ENCODE measurements at places on chromosomes 16 and 17. TPM values are rescaled to one million over a fixed set of nuclear protein-coding genes. Genes with fewer than 3 reads are reported as not detected.

The KRT20 gene
- not detected for total RNA-seq

DNA sequence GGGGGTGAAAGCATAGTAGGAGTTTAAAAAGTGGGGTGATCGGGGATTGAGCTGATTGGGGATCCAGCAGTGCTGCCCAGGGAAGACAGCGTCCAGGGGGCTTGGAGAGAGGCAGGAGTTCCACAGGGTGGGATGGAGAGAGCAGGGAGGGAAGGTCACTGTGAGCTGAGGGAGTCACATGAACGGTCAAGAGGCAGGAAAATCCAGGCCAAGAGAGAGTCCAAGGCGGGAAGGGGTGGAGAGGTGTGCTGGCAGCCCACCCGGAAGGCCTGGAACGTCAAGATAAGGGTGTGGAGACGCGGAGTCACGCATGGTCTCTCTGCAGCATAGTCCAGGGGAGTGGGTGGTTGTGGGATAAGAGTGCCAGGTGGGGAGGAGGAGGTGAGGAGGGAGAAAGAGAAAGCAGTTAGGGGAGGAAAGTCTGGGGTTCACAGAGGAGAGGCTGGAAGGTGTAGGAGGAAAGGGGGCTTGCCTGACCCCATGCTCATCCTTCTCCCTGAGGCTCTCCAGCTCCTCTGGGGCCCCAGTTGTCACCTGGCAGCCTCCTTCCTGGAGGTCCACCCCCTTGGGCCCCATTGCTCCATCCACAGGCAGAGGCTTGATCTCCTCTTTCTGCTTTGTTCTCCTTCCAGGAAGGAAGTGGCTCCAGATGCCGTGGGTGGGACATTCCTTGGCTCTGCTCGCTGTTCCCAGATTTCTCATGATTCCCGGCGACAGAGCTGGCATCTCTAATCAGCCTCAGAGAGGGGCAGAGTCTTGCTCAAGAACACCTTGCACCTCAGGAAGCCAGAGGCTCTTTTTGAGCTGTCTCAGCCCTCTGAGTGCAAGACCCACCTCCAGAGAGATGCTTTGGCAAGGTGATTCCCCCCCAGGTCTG lies 28.7 kb downstream of the CCR7 start:
- H3K4me1 ChIP-seq, result peaks cover 87% of the 10 kb centered on the region
- H3K27me3 ChIP-seq, result no peaks in the 10 kb centered on the region
- no peak for DNase-seq
- peak overlapping the region; percentile 60 for H3K27ac ChIP-seq
- H3K4me3 ChIP-seq, result no peak overlapping the region
- peaks cover 6% of the 10 kb centered on the region for H3K36me3 ChIP-seq

DNA sequence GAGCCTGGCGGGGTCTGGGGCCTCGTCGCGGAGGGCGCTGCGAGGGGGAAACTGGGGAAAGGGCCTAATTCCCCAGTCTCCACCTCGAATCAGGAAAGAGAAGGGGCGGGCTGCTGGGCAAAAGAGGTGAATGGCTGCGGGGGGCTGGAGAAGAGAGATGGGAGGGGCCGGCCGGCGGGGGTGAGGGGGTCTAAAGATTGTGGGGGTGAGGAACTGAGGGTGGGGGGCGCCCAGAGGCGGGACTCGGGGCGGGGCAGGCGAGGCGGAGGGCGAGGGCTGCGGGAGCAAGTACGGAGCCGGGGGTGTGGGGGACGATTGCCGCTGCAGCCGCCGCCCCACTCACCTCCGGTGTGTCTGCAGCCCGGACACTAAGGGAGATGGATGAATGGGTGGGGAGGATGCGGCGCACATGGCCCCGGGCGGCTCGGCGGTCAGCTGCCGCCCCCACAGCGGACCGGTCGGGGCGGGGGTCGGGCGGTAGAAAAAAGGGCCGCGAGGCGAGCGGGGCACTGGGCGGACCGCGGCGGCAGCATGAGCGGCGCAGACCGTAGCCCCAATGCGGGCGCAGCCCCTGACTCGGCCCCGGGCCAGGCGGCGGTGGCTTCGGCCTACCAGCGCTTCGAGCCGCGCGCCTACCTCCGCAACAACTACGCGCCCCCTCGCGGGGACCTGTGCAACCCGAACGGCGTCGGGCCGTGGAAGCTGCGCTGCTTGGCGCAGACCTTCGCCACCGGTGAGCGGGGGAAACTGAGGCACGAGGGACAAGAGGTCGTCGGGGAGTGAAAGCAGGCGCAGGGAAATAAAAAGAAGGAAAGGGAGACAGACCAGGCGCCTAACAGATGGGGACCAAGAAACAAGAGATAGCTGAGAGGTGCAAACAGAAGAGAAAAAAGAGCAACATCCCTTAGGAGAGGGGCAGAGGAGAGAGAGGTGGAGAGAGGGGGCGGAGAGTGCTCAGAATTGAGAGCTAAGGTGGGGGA lies at the start of gene PNMT:
TSS of gene PNMT (plus strand) at position 509 of the 980 bp plus-strand sequence. CDS start at position 532, 23 bp downstream.
- H3K4me1 ChIP-seq, result peaks cover 3% of the 10 kb centered on the region
- peaks cover 24% of the 10 kb centered on the region for H3K27me3 ChIP-seq
- no peaks in the 10 kb centered on the region for H3K36me3 ChIP-seq
- no peak within 1 kb of the TSS for H3K27ac ChIP-seq

- peaks cover 21% of the 10 kb centered on the region for H3K4me1 ChIP-seq
- H3K4me3 ChIP-seq, result peak overlapping the region; percentile 82
- peak overlapping the region; percentile 74 for H3K27ac ChIP-seq
These were observed 480 bp downstream of the TSR3 start for GRCh38 chr16:1351215-1351581.

The CD300LF gene
- total RNA-seq, result not detected

- no peak for DNase-seq
- no peaks in the 10 kb centered on the region for H3K27me3 ChIP-seq
- no peaks in the 10 kb centered on the region for H3K4me1 ChIP-seq
- peak overlapping the region; percentile 79 for H3K4me3 ChIP-seq
These were observed 40.5 kb upstream of the ACSF3 start for GRCh38 chr16:89052890-89053724.

DNA sequence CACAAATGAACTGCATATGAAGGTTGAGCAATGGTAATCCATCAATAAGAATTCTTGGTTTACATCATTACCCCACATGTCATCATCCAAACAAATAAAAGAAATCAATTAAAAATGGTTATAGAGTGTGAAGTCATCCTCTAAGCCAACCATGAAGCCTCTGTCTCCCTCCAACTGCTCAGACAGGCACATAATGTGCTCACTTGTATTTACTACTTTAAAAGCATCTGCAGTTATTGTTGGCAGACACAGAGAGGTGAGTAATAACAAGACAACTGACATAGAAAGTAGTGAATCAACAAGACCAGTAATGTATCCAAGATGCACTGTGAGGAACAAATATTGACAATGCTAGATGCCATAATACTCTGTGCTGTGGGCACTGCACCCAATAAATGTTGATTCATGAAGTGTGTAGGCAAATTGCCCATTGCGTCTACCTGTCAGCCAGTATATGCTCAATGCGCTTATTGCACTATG lies 20.0 kb downstream of the ADAMTS18 start:
- no peaks in the 10 kb centered on the region for H3K4me1 ChIP-seq
- no peak for DNase-seq
- no peak overlapping the region for H3K4me3 ChIP-seq
- H3K36me3 ChIP-seq, result no peaks in the 10 kb centered on the region

GRCh38 chr16:54505549-54506213 lies 219.1 kb upstream of the IRX3 start:
- H3K27me3 ChIP-seq, result peaks cover 34% of the 10 kb centered on the region
- H3K27ac ChIP-seq, result no peak overlapping the region
- no peak overlapping the region for H3K4me3 ChIP-seq
- H3K4me1 ChIP-seq, result no peaks in the 10 kb centered on the region

Data from activated naive CD8-positive, alpha-beta T cell treated with anti-CD3 and anti-CD28 coated beads for 36 hours (primary cell).